ENCODE measurements at places on chromosomes 3 and 15. TPM values are rescaled to one million over a fixed set of nuclear protein-coding genes. Genes with fewer than 3 reads are reported as not detected.

Gene SETMAR
- 10.5 TPM for total RNA-seq

GRCh38 chr3:149971403-149972075 is 844 bp upstream of the PFN2 start:
- DNase-seq = peak; percentile 83

DNA sequence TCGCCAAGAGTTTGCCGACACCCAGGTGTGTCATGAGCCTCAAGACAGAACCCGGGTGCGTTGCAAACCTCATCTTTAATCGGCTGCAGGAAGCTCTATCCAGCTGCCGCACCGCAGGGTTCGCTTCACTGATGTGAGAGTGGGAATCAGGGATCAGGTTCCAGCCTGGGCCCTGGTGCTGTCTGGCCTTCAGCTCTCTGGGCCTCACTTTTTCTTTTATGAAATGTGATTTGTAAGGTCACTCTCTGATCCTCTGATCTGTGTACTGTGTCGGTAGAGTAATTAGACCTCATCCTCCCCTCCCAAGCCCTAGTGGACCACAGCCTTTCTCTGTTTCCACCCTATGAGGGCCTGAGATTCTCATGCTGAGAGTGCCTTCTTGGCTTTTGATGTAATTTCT is 202.8 kb upstream of the UBE2E1 start:
- DNase-seq = no peak

DNA sequence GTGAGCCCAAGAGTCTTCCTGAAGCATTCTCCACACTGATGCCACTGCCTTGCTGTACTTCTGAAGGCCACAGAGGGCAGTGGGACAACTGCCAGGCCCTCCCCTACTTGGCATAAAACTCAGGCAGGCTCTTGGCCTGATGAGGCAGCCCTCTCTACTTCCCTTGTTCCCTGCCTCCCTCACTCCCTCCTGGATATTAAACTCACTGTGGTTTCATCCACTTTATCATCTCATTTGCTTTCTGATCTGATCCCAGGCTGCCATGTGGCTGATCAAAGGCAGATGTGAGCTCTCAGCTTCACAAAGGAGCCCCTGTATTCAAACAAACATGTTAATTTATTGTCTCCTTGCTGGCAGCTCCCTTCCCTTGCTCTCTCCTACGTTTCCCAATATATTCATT is 533.5 kb downstream of the IGSF11 start:
- DNase-seq = no peak

Gene CPN2
- total RNA-seq = not detected

- no peak for DNase-seq
Observed at GRCh38 chr3:100245927-100246326, 14.9 kb upstream of the TBC1D23 start.

DNA sequence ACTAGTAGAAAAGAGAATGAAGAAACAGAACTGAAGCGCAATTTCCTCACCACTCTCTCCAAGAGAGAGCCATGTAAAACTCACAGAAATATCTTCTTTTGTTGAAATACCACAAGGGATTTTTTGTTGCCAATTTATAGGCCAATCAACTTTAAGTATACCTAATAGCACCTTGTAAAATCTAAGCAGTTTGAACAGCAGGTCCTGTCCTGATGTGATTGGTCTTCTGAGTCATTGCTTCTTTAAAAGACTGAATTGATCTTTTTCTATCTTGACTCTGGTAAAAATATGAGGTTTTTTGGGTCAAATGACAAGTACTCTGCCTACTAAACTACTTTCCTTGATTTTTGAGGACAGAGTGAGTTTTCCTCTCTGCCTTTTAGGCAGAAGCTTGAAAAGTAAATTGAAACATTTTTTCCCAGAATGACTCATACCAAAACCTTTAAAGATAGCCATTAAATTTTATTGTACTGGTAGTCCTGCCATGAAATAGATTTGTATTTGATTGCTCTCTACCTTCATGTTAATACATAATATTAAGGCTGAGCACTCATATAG is 343.9 kb upstream of the CBLB start:
- no peak for DNase-seq

GRCh38 chr3:187181454-187182170 is 15.7 kb upstream of the RTP1 start:
- DNase-seq = no peak

Gene RARRES1
- not detected for total RNA-seq

GRCh38 chr15:77044228-77045042 is 26.5 kb downstream of the TSPAN3 start:
- no peak for DNase-seq

DNA sequence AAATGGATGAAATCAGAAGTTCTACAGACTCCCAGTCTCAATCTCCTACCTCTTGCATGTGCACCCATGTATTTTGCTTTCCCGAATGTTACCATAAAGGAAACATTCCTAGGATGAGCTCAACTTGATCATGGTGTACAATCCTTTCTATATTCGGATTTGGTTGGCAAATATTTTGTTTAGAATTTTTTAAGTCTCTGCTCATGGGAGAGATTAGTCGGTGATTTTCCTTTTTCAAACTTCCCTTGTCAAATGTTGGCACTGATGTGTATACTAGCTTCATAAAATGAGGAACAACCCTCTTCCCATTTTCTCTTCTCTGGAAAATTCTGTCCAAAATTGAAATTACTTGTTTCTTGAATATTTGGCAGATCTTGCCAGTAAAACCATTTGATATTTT is 317.6 kb upstream of the RASGRP1 start:
- no peak for DNase-seq

GRCh38 chr3:139676108-139676507 is 1.7 kb downstream of the NMNAT3 start:
- DNase-seq = no peak

GRCh38 chr15:98142572-98142971 is 182.1 kb downstream of the ARRDC4 start:
- no peak for DNase-seq

Gene ARHGAP11A
- 15.6 TPM for total RNA-seq

GRCh38 chr3:64178419-64178818 is 46.8 kb downstream of the PRICKLE2 start:
- DNase-seq = no peak

Measured in Caki2 (cell line).